ENCODE measurements at places on chromosomes 11 and 22.

GRCh38 chr11:79249295-79249993 lies 191.4 kb downstream of the TENM4 start:
- DNase-seq, result no peak

DNA sequence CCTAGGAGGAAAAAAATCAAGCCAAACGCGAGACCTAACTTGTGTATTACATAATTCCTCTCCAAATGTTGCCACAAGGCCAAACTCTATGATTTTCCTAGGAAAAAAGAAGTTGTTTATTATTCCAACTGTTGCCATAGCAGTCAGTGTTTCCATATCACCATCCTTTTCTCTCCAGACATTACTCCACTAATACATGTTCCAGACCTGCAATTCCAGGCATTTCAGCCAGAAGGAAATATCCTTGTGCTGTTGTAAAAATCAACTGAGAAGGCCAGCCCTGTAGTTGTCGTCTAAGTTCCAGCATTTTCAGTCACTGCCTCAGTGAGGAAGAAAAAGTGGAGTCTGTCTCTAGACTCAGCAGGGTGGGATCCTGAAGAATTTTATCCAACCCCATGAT lies 33.1 kb upstream of the PAMR1 start:
- DNase-seq, result no peak

DNA sequence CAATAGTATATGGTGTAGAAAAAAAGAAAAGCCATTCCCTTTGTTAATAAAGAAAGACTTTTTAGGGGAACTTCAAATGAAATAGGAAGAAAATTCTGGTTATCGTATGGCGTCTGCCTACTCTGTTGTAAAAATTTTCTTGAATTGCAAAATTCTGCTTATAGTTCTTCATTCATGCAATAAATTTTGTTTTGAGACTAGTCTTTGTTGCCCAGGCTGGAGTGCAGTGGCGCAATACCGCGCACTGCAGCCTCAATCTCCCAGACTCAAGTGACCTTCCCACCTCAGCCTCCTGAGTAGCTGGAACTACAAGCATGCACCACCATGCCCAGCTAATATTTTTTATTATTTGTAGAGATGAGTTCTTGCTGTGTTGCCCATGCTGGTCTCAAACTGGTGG lies 5.8 kb downstream of the DDIAS start:
- DNase-seq, result no peak

- DNase-seq, result no peak
Measured at GRCh38 chr22:44918166-44918924, 91.5 kb downstream of the PHF21B start.

- no peak for DNase-seq
Measured at GRCh38 chr11:74460481-74461154, 6.7 kb downstream of the KCNE3 start.

- no peak for DNase-seq
Measured at GRCh38 chr22:23399367-23400285, 180.5 kb downstream of the IGLL1 start.

DNA sequence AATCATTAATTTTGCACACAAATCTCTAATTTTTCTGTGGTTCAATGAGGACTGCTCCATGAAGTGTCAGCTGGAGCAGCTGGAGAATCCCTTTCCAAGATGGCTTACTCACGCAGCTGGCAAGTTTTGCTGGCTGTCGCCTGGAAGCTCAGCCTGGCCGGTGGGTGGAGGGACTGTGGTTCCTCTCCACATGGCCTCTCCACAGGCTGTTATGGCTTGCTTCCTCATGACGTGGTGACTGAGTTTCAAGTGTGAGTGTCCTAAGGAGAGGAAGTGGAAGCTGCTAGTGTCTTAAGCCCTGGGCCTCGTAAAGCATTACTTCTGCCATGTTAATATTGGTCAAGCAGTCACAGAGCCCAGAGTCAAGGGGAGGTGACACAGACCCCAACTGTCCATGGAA lies 14.0 kb upstream of the NRIP3 start:
- no peak for DNase-seq

DNA sequence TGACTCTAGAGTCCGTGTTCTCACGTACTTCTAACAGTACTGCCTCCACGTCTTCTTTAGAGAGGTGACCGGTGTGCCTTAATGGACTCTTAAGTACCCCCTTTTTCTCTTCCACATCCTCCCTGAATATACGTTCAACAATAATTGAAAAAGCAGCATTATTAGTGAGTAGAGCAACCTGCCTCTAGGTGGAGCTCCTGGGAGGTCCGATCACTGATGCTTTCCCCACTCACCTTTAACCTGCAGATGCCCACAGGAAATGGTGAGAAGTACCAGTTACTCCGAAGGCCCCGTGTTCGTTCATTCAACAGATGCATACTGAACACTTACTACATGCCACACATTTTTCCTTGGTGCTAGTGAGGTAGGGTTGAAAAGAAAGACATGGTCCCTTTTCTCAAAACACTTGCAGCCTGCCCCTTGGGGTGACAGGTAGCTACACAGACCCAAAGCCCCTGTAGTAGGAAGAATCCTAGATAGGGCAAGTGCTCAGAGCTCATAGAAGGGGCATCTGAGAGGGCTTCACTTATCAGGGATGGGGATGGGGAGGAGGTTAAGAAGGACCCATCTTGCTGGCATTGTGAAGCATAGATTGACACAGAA lies 72.7 kb downstream of the FEZ1 start:
- DNase-seq, result no peak

DNA sequence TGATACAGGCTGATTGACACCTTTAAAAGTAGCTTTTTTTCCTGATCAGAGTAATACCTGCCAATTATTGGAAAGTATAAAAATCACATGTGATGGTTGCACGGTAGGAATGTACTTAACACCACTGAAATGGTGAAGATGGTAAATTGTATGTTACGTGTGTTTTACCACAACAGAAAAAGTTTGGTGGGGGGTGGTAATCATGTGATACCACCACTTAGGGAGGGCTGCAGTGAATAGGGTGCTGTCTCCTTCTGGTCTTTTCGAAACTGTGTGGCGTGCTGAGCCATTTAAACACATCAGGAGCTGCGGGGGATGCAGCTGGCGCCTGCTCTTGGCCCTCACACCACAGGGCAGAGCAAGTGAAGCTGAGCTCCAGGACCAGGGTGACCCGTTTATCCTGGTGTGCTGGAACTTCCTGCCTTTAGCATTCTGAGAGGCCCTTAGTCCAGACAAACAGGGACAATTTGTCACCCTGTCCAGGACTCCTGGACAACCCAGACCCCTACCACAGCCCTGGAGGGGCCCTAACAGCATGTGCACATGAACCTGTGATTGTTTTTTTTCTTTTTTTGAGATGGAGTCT lies 2.6 kb downstream of the SYNGR1 start:
- DNase-seq, result no peak

- DNase-seq, result no peak
Measured at GRCh38 chr22:22767876-22768602, 119.6 kb upstream of the IGLL5 start.

DNA sequence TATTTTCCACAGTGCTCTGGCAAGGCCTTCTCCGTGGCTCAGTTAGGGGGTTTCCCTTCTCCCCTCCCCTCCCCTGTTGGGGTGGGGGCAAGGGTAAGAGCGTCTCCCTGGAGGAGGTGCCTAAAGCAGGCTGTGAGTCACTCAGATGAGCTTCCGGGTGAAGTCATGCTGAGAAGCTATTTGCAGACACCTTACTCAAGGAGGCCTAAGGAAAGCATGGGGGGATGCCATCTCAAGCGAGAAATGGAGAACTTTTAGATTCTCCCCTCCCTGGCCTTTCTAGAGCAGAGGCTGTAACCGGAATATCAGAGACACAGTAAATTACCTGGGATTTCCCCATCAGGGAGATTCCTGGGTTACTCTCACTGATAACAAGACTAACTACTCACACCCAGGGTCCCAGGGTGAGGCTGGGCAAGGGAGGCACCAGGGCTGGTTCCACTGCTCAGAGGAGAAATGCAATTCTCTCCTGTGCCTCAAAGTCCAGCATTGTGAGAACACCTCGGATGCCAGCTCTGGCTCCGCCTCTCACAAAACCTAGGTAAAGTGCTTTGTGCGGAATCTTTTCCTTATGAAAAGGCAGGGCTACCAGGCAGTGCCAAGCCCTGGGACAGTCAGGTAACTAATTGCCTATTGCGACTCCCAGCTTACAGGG lies 123.6 kb downstream of the ABTB2 start:
- DNase-seq, result peak; percentile 68

GRCh38 chr11:130314184-130314749 lies 450 bp downstream of the ZBTB44 start:
- peak; percentile 62 for DNase-seq

DNA sequence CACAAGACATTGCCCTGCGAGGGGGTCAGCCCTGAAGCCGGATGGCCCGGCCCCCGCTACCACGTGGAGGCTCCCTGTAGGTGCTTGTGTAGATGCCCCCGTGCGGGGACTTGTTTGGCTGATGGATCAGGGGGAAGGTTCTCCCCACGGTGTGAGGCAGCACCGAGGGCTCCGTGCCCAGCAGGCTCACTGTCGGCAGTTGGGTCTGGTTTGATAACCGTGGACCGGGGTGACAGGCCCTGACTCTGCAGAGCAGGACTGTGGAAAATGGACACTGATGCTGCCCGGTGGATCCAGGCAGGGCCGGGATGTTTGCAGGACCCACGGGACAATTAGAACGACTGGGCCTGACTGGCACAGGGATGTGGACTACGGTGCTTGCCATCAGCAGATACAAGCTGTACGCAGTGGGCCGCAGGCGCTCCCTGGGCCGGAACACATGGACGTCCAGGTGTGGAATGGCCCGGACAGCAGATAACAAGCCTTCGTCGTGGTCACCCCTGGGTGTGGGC lies 19.0 kb downstream of the KCNQ1 start:
- no peak for DNase-seq

GRCh38 chr11:45877221-45877620 lies 8.2 kb upstream of the MAPK8IP1 start:
- no peak for DNase-seq

DNA sequence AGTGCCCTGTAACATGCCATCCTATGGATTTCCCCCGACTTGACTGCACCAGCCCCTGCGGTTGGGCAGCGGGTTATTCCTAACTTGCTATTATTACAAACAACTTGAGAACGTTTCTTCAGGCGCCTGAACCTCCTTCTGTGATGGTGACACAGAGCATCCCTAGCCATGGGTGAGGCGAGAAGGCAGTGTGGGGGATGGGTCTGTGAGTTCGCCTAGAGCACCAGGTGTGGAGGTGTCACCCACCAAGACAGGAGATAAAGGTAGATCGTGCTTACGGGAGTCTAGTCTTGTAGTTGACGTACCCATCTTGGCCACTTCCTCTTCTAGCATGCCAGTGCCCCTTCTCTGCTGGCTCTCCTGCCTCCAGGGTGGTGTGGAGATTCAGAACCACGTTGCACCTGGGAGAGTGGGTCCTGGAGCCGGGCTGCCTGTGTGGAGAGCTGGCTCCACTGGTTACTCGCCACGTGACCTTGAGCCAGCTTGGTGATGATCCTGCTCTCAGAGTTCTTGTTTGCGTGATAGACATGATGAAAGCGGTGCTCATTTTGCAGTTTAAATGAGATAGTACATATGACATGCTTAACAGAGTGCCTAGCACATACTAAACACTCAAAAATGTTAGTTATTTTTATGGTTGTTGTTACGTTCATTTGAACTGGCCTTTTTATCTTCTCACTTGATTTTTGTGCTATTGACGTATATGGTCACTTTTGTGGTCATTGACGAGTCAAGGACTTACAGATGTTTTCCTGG lies 37.8 kb downstream of the TBC1D22A start:
- DNase-seq, result no peak

DNA sequence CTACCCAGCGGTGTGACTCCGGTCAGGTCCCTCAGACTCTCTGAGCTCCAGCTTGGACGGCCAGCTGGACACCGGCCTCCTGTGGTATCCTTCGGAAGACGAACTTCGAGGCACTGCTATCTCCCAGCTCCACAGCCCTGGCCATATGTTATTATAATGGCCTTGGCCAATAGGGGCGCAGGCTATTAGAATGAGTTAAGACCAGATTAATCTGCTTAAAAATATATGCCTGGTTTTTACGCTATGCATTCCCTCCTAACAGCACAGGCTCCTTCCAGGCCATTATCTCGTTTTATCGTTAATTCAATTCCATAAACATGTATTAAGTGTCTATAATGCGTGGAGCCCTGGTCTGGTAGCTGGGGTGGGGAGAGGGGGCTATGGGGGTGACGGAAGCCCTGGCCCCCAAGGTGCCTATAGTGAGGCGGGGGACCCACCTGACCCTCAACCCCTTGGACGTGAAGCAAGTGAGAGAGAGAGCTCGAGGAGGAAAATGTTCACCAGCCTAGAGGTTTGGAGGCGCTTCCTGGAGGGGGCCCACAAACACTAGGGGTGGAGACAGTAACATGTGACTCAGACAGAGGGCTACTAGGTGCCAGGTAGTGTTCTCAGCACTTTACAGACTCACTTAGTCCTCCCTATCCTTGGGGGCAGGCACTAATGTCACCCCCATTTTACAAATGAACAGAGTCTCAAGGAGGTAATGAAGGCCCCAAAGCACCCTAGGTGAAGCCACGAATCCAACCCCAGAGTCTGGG lies 37.5 kb upstream of the TCF20 start:
- no peak for DNase-seq

GRCh38 chr11:68549789-68550484 lies 89.4 kb downstream of the PPP6R3 start:
- no peak for DNase-seq

DNA sequence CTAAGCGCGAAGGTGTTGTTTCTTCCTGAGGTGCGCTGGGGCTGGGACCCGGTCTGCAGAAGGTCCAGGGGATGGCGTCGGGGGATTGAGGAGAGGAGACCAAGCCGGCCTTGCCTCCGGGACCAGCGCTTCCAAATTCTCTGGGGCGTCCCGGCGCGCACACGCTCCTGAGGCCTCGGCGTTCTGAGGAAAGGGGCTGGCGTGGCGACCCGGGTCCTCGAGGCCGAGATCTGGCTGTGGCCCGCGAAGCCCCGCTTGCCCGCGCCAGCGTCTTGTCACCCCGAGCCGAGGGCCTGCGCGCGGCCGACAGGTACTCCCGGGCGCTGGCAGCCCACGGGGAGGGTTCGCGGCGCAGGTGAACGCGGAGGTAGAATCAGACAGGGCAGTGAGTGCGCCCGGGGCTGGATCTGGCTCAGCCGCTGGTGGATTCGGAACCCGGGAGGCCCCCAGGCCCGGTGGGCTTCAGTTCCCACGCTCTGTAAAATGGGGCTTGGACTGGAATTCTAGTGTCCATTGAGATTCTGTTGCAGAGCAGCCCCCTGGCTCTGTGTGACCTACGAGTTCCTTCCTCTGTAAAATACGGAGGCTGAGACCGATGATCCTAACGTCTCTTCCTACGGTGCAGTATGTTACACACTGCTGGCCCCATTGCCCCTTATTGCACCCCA lies 14.7 kb downstream of the SSH3 start:
- no peak for DNase-seq

GRCh38 chr11:59040607-59041006 lies 45.5 kb upstream of the GLYATL1B start:
- no peak for DNase-seq

Measured in activated T-cell treated with anti-CD3 and anti-CD28 coated beads for 48 hours (primary cell).